Activated T-cell treated with anti-CD3 and anti-CD28 coated beads for 48 hours (primary cell): ENCODE measurements at places on chromosomes 7 and 10.
A peak's percentile ranks its signal among the peaks of the same experiment; 100 is the strongest.

- DNase-seq: no peak
Observed at GRCh38 chr7:123711832-123712293, 36.9 kb downstream of the WASL start.

DNA sequence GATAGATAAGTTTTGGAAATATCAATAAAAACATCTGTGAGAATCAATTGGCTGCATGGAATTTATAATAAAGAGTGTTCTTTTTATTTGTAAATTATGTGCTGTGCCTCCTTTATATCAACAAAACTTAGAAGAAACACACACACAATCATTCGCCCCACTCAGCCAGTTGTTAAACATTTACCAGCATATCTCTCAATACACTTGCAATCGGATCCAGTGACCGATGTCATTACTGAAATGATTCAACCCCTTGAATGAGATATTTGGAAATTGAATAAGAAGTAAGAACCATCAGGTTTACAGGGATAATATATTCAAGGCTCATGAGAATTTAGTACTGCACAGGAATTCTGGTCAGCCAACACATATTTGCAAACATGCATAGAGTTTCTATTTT lies 35.6 kb downstream of the TAF3 start:
- no peak for DNase-seq

- DNase-seq: no peak
Observed at GRCh38 chr10:98062424-98062823, 32.0 kb upstream of the CRTAC1 start.

GRCh38 chr10:102777711-102778453 lies 34.1 kb downstream of the WBP1L start:
- DNase-seq: no peak

- no peak for DNase-seq
Observed at GRCh38 chr7:106568680-106569499, 92.1 kb downstream of the CCDC71L start.

- no peak for DNase-seq
Observed at GRCh38 chr10:32338262-32338661, 8.7 kb downstream of the EPC1 start.

GRCh38 chr7:17436126-17436525 lies 137.7 kb downstream of the AHR start:
- no peak for DNase-seq

DNA sequence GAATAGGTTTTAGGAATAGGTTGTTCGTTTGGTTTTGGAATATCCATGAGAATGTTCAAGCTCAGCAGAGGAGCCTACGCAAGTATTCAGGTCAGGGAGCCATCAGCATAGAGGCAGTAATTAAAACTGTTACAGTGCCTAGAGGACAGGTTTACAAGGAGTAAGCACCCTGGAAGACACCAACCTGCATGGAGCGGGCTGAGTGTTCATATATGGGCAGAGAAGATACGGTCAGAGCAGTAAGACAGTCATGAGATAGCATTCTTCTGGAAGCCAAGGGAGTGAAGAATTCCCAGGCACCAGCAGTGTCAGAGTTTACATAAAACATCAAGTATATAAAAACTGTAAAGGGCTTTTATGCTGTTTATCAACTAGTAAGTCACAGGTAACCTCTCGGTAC lies 96.5 kb downstream of the LRRC4 start:
- no peak for DNase-seq

- DNase-seq: no peak
Observed at GRCh38 chr10:88194961-88195367, 331.5 kb downstream of the PTEN start.

GRCh38 chr10:1202343-1202742 lies 146.2 kb downstream of the WDR37 start:
- DNase-seq: no peak

- DNase-seq: no peak
Observed at GRCh38 chr10:311901-312665, 176.8 kb downstream of the ZMYND11 start.

DNA sequence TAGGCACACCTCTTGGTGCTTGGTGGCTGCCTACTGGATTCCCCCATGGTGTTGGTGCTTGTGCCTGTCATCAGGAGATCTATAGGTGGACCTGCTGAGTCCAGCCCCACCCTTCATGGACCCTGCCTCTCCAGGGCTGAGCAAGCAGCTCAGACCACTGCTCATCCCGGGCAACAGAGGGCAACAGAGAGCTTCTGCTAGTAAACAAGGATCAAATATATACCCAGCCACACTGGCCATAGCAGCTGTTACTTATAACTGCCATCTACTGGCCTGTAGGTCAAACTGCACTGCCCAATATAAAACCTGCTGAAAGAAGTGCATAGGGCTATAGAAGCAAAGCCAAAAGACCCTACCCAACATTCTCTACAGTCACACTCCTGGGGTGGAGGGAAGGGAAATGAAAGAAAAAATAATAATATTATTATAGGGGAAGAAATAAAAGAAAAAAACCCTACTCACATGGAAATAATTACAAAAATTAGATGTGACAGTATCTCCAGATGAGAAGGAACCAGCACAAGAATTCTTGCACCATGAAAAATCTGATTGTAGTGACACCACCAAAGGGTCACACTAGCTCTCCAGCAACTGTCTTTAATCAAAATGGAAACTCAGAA lies 54.9 kb upstream of the ZNF800 start:
- DNase-seq: peak; percentile 22

- DNase-seq: no peak
Observed at GRCh38 chr7:92916770-92917224, 80.4 kb upstream of the CDK6 start.

DNA sequence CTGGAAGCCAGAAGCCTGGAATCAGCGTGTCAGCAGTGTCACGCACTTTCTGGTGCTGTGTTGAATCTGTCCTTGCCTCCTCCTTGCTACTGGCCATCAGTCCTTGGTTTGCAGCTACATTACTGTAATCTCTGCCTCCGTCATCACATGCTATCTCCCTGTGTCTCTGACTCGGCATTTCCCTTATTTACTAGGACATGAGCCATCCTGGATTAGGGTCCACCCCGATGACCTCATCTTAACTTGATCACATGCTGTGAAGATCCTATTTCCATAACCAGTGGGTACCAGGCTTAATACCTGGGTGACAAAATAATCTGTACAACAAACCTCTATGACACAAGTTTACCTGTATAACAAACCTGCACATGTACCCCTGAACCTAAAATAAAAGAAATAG lies 518.0 kb upstream of the KLF6 start:
- no peak for DNase-seq

DNA sequence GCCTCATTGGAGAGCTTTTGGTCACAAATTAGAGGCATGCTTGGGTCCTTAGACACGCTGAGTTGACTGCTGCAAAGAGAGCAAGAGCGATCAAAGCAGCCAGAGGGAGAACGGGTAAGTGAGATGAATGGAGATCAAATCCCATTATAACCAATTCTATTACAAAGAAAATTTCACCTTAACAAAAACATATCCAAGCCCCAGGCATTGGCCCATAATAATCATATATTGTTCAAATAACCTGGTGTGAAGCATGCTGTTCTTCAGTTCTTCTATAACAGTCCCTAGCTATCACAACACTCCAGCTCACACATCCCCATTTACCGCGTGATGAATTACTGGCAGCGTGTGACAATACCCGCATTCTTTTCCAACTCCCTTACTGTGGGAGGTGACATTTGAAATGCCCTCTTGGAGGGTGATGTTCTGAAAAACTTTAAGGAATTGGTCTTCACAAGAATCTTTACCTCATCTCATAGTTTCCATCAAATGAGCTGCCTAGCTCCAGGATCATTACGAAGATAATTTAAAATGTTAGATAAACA lies 156.1 kb upstream of the PLXNA4 start:
- no peak for DNase-seq

DNA sequence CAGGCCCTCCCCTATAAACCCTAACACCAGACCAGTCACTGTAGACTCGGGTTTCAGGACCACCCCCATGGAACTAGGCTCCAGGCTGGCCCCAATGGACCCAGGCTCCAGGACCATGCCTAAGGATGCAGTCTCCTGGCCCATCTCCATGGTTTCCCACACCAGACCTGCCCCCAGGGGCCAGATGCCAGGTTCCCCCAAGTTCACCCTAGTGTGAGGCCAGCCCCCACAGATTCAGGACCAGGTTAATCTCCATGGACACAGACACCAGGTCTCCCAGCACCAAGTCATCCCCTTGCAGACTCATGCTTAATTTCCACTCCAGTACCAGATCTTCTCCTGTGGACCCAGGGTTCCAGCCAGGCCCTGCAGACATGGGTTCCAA lies 103.8 kb upstream of the LANCL2 start:
- DNase-seq: no peak
